Activated effector memory CD4-positive, alpha-beta T cell treated with Interleukin-2 at 50 U/mL for 16 hours (primary cell): ENCODE measurements at places on chromosomes 5 and 9.

GRCh38 chr5:139642213-139642612 is 5.9 kb upstream of the CXXC5 start:
- no peak for DNase-seq

DNA sequence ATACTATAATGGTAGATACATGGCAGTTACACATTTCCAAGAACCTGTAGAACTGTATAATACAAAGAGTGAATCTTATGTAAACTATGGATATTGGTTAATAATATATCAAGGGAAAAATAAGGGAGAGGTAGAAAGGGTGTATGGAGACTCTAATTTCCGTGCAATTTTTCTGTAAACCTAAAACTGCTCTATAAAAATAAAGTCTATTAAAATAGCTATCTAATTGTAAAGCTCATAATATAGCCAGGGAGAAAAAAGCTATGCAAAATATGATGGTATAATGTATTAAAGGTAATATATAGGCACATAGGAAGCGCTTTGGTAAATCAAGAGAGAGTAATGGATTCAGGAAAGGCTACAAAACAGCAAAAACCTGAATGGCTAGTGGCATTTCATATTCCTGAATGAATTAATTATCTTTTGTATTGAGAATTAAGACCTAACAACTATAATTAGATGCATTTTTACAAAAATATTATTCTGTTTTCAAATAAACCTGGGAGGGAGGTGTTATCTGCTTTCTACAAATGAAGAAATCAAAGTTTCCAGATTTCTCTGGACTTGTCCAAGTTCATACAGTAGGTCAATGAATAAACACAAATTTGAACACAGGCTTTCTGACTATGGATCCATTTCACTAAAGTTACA is 22.8 kb downstream of the ANXA1 start:
- DNase-seq = no peak

DNA sequence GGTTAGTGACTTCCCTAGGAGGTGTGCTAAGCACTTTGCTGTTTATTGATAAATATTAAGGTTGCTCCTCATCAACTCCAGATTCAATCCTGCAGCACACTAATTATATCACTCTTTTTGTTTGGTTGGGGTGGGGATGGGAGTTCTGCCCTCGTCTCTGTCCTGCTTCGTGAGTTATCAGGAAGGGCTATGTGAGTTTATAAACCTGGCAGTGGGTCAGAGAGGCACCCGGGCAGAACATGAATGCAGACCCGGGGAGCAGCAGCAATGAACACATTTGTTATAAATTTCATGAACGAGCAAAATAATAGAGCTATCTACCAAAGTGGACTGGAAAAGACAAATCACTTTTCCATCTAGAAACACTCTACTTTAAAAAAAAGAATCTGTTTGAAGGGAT is 125.5 kb upstream of the WWC1 start:
- no peak for DNase-seq

DNA sequence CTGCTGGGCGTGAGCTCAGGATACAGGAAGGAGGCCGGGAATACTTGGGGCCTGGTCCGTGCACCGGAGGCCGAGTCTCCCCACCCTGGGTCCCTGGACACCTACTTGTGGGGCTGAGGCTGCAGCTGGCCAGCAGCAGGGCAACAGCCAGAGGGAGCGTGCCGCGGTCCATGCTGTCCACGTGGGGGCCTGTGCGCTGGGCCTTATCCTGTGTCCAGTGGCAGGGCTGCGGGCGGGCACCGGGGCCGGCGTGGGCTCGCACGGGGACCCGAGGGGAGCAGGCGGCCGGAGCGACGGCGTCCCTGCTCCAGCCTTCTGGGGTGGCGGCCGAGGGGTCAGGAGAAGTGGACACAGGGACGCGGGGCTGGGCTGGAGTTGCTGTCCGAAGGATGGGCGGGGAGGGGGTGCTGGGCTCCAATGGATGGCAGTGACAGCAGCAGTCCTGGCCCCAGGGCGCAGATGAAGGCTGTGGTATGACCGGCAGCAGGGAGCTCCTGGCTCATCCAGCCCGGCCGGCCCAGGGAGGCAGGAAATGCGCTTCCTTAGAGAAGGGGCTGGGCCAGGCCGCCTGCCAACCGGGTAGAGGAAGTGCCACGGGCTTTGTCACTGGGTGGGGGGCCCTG is at the start of gene ENG:
TSS of gene ENG (minus strand) at position 475 of the 623 bp plus-strand sequence. CDS start at position 172, 303 bp downstream.
- no peak for DNase-seq

- DNase-seq = no peak
Observed at GRCh38 chr5:55885359-55885758, 34.2 kb downstream of the IL31RA start.
